NCI-H2081 (cell line): ENCODE measurements at places on chromosomes 3 and 15.

- no peak for DNase-seq
These were observed 3.0 kb upstream of the WNT7A start for GRCh38 chr3:13882876-13883275.

DNA sequence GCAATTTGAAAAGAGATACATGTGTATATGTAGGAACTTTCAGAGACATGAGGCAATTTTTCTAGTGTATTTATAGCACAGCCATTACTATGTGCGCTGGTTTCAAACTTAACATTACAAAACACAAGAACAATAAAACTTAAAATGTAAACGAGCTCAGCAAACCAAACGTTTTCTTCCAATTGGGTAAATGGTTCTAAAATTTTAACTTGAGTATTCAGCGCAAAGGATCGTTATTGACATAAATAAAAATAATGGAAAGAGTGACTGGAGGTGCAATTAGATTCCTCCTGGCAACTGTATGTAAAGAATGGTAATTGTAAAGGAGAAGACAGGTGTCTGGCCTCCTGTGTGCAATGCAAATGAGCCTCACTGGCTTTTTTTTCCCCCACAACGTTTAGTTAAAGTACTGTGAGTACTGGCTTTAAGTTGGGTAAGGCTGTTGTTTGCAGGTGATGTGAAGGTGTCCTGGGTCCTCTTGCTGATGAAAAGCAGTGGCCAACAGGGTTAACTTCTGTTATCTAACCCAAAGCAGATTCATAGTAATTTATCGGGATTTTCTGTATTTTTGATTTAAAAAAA is 14.1 kb upstream of the GADL1 start:
- DNase-seq = peak; percentile 94

DNA sequence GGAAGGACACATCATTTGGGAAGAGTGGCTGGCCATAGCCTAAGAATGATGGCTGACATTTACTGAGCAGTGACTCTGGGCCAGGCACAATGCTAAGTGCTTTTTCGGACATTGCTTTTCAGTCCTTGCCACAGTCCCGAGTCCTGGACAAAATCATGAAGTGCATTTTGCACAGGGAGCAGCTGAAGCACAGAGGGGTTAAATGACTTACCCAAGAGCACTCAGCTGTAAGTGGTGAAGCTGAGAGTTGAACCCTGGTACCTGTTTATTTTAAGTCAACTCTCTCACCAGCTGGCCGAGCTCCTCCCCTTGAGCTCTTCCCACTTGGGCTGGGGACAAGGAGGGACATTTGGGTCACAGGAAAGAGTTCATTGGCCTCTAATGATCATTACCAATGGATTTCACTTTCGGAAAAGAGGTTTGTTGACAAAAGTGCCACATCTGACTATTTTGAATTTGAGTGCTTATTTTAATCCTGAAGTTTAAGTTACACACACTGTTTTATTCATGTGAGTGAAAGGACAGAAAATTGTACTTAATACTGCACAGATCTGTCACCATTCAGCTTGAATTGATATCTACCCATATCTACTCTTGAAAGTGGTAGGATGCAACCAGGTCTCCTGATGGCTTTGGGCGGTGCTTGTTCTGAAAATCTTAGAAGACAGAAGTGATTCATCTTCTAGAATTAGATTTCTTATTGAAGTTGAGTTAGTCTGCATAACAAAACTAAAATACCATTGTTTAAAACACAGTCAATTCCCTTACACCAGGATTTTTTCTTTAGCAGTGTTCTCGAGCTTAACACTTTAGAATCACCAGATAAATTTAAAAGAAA is 368.7 kb upstream of the PROK2 start:
- no peak for DNase-seq

DNA sequence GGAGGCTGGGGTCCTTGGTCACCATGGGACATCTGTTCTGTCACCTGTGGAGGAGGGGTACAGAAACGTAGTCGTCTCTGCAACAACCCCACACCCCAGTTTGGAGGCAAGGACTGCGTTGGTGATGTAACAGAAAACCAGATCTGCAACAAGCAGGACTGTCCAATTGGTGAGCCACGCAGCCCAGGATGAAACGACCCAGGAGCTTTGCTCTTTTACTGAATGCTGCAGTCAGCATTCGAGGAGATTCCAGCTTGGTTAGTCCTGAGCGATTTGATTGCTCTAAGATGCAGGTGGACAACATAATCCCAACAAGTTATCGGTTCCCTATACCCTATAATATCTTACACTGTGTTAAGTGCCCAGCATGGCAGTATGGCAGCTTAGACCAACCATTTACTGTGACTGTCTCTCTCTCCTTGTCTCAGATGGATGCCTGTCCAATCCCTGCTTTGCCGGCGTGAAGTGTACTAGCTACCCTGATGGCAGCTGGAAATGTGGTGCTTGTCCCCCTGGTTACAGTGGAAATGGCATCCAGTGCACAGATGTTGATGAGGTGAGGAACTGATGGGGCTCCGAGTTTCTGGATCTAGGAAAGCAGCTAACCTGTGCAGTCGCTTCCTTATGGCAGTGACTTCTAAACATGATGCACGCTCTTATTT is 7.8 kb downstream of the THBS1 start:
- DNase-seq = no peak

GRCh38 chr3:8560366-8561007 is 58.9 kb downstream of the LMCD1 start:
- DNase-seq = no peak

GRCh38 chr3:177816667-177817208 is 619.5 kb upstream of the TBL1XR1 start:
- no peak for DNase-seq

GRCh38 chr3:127663151-127663550 is 9.6 kb upstream of the ABTB1 start:
- no peak for DNase-seq
